Activated T-cell treated with anti-CD3 and anti-CD28 coated beads, Interleukin-2, amount 50 U/mL, for 72 hours (primary cell): ENCODE measurements at places on chromosomes 2 and 18. TPM values are rescaled to one million over a fixed set of nuclear protein-coding genes. Genes with fewer than 3 reads are reported as not detected.

ASB18 gene
- total RNA-seq, result not detected

RGPD4 gene
- total RNA-seq, result not detected

SCG2 gene
- not detected for total RNA-seq

ABCG5 gene
- not detected for total RNA-seq

SCYGR4 gene
- total RNA-seq, result not detected

ALK gene
- not detected for total RNA-seq

TMEM198 gene
- total RNA-seq, result 4.5 TPM

CAPN14 gene
- total RNA-seq, result 0.60 TPM

COMMD1 gene
- total RNA-seq, result 34.3 TPM

SH3RF3 gene
- total RNA-seq, result 1.0 TPM

DNA sequence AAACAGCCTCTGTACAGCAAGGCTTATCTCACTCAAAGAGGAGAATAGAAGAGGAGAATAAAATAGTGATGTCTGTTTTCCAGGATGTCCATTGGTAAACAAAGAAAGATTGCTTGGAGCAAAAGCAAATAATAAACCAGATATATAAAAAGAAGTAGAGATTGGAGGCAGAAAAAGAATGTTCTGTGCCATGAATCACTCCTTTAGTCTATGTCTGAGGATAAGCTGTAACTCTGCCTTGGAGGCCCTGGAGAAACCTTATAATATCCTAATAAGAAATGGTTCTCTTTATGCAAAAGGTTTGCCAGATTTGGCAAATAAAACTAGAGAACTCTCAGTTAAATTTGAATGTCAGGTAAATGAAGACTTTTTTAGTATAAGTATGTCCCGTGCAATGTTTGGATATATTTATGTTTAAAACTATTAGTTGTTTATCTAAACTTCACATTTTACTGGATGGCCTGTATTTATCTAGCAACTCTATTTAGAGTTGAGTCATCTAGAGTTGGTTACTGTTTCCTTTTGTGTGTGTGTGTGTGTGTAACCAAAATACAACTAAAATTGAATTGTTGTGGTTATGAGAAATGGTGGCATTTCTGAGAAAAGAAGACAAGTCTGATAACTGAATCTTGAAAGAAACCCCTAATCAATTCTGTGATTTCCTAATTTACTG is 510.3 kb upstream of the SETBP1 start:
- no peak for DNase-seq

DNA sequence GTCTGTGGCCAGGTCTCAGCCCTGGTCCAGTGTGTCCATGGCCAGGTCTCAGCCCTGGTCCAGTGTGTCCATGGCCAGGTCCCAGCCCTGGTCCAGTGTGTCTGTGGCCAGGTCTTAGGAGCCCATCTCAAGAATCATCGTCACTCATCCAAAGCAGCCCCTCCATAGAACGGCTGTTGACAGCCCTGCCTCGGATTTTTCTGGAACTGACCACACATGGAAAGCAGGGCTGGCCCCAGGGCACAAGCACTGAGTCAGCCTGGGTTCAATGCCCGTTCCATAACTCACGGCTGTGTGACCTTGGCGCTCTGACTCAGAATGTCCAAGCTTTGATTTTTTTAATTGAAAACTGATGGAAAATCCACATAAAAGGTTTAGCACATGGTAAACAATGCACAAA is 59.9 kb upstream of the SNTG2 start:
- DNase-seq, result no peak

- peak; percentile 44 for DNase-seq
Measured at GRCh38 chr2:232781765-232782164, 5.4 kb upstream of the KCNJ13 start.

DNA sequence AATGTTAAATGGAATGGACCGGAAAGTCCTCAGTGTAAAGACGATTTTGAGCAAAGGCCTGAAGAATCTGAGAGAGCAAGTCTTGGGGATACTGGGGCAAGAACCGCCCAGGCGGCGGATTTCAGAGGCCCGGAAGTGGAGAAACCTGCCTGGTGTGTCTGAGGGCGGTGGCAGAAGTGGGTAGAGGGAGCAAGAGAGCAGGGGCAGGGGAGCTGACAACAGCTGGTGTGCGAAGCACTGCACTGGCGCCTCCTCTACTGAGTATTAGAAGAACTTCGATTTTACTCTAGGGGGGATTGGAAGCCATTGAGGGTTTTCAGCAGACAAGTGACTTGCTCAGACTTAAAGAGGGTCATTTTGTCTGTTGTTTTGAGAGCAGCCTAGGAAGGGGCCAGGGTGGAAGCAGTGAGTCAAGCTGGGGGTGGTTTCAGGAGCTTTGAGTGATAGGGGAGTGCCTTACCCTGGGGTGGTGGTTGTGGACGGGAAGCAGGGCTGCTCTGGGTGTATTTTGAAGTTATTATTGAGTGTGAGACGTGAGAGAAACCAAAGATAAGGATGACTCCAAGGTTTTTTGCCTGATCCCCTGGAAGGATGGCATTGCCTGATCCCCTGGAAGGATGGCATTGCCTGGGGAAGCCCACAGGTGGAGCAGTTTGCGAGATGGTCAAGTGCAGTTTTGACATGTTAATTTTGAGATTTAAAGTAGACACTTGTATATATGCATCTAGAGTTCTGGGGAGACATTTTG is 52.5 kb downstream of the ZNF236 start:
- peak; percentile 60 for DNase-seq

DNA sequence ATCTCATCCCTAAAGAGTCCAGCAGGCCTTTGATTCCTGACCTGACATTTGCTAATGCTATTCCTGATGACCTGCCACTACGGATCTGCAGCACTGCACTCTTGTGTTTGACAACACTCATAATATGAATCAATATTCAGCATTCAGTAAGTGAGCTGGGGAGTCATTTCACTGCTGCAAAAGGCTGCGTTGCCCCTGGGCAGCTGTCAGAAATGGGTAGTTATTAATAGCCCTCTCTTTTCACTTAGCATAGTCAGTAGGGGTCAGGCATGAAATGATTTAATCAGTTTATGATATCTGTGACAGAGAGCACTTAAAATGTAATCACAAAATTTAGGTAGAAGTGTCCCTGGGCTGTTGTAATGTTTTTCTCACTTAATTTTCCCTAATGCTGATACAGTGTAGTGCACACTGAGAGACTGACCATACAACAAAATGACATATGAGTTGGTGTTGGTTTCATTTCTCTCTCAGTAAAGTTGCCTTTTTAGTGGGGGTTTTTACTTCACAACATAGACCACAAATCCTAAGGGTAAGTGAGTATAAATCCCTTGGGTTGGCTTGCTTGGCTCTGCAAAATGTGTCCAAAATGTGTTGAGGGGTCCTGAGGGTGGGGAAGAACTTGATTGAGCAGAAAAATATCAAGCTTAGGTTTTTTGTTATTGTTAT is 184.8 kb downstream of the CAMKMT start:
- no peak for DNase-seq

GRCh38 chr18:54004828-54005227 is 219.6 kb downstream of the MBD2 start:
- no peak for DNase-seq

- no peak for DNase-seq
Measured at GRCh38 chr2:103977668-103978067, 876.2 kb upstream of the POU3F3 start.

- DNase-seq, result no peak
Measured at GRCh38 chr2:196275646-196276352, 104.4 kb upstream of the STK17B start.

GRCh38 chr2:218029366-218030360 is 26.9 kb upstream of the TNS1 start:
- no peak for DNase-seq

DNA sequence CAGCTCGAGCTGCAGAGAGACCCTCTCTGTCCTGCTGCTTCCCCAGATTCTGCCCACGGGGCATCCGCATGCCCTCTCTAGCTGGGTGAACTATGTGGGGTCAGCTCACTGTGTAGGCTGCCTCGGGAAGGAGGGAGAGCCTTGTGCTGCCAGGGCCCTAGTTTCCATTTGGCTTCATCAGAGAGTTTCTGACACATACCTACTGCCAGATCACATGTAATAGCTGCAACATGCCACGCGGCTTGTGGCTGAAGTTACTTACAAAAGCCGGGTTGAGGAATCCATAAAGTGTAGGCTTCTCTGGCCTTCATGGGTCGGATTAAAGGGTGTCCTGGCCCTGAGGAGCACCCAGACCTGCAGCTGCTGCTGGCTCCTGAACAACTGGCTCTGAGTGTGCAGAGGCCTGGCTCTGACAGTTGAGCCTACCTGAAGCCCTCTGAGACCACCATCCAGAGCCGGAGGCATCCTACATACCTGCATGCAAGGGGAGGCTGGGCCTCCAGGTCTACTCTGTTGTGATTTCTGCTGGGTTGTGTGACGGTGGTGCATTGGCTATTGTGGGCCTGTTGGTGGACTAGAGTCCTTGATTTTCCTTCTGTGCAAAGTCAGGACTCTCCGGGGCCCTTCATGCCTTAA is 130.0 kb downstream of the SH3RF3 start:
- DNase-seq, result no peak

- DNase-seq, result no peak
Measured at GRCh38 chr2:218806346-218806978, 24.5 kb downstream of the CYP27A1 start.

DNA sequence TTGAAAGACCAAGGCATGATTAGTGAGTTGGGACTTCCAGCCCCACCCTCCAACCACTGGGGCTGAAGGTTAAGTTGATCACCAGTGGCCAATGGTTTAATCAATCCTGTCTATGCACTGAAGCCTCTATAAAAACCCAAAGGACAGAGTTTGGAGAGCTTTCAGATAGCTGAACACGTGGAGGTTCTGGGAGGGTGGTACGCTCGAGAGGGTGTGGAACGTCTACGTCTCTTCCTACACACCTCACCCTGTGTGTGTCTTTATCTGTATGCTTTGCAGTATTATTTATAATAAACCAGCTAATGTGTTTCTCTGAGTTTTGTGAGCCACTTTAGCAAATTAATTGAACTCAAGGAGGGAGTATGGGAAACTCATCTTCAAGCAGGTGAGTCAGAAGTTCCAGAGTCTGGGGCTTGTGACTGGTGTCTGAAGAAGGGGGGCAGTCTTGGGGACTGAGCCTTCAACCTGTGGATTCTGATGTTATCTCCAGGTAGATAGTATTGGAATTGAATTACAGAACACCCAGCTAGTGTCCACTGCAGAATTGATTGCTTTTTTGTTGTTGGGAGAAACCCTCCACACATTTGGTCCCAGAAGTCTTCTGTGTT is 20.3 kb downstream of the ACTR3 start:
- DNase-seq, result peak; percentile 48

GRCh38 chr2:221042926-221043325 is 529.2 kb downstream of the EPHA4 start:
- DNase-seq, result no peak

- DNase-seq, result no peak
Measured at GRCh38 chr2:216289470-216289869, 82.8 kb downstream of the MARCHF4 start.

DNA sequence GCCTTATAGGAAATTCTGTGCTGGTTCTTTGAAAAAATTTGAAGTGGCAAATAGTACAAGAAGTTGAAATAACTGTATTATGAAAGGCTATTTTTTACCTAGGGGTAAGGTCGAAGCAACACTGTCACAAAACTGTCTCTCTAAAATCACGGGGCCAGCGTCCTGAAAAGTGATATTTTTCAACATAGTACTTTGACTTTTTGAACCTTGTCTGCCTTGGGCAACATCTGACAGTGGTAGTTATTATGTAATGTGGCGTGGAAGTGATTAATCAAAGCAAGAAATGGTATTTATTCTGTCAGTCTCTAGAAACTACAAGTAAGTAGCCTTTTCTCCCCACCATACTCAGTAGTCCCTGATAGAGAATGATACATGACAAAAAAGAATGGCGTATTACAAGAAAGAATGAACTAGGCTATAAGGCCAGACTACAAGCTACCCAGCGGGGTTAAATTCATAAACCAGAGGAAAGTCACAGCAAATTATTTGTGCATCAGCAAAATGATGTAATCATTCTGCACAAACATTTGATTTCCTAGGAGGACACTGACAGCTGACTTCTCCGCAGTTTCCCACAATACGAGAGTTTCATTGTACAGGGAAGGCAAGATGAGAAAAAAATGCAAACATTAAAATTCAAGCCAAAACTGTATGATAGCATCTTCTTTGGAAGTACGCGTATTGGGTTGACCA is 9.8 kb downstream of the GEN1 start:
- DNase-seq, result no peak

DNA sequence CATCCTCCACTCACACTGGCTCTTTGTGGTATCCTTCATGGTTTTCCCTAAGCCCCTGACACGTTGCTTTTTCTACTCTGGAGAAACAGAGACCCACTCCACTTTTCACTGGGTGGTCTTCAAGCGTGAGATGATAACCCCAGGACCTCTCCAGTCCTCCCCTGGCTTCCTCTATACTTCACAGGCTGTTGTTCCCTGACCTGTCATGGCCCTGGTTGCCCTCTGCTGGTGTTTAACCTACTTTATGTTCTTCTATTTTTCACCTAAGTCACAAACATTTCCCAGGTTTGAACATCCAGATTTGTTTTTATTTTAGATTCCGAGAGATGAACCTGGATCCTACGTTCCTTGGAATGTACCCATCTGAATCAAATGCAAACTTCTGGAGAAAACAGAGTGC is 84.5 kb downstream of the AOX1 start:
- DNase-seq, result no peak

DNA sequence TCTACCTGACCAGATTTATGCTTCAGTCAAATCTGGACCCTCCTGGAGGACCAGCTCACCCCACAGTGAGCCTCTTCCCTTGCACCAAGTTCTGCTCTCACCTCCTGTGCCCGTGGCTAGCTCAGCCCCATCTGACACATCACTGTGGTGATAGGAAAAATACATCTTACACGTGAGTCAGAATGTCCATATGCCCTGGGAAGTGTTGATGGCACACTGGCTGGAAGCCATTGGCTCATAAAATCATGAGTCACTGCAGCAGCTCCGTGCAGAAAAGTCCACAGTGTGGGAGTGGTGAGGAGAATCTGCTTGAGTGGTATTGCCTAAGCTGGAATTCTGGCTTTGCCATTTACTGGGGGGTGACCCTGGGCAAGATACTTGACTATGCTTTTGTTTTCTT is 42.6 kb upstream of the RAPGEF4 start:
- DNase-seq, result peak; percentile 35

DNA sequence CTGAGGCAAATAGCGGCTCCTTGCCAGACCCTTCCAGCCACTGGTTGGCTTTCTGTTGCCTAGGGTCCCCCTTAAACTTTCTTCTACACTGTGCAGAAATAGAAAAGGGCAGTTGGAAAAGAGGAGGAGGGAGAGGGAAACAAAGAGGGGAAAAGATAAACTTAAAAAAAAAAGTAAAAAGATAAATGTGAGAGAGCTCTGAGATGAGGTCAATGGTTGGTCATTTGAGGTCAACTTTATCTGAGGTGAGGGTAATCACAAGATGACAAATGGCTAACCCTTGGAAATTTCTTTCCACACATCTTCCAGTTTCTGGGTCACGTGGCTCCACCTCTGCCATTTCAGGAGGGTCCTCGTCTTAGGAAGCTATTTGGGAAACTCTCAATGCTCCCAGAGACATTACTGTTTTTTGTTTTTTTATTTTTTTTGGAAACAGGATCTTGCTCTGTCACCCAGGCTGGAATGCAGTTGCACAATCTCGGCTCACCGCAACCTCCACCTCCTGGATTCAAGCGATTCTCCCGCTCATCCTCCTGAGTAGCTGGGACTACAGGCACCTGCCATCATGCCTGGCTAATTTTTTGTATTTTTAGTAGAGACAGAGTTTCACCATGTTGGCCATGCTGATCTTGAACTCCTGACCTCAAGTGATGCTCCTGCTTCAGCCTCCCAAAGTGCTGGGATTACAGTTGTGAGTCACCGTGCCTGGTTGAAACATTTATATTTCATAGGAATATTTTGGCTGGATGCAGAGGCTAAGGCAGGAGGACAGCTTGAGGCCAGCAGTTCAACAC is 199.9 kb downstream of the TGIF1 start:
- no peak for DNase-seq

GRCh38 chr2:62529758-62530157 is 23.8 kb upstream of the TMEM17 start:
- DNase-seq, result no peak
